Melanocyte of skin (primary cell): ENCODE measurements at places on chromosomes 12 and 14. TPM values are rescaled to one million over a fixed set of nuclear protein-coding genes. Genes with fewer than 3 reads are reported as not detected.

The TAS2R7 gene
- not detected in 2 replicates for total RNA-seq

The P2RX2 gene
- total RNA-seq: not detected in 2 replicates

The OR4K2 gene
- total RNA-seq: not detected in 2 replicates

The TEX52 gene
- not detected in 2 replicates for total RNA-seq

The KMT2D gene
- total RNA-seq: 30.5 and 38.6 TPM in 2 replicates

The RPL10L gene
- total RNA-seq: not detected in 2 replicates

The PRH2 gene
- not detected in 2 replicates for total RNA-seq

The PHLDA1 gene
- total RNA-seq: 95.6 and 100 TPM in 2 replicates

The CPNE6 gene
- total RNA-seq: not detected in 2 replicates

The SLCO1B1 gene
- not detected in 2 replicates for total RNA-seq

The GPN3 gene
- 13.1 and 16.4 TPM in 2 replicates for total RNA-seq

The COX8C gene
- total RNA-seq: not detected in 2 replicates

The SDR39U1 gene
- total RNA-seq: 15.3 and 15.5 TPM in 2 replicates

The KRT6A gene
- 0.15 TPM in 1 of 2 replicates, not detected in the other for total RNA-seq

The LGR5 gene
- total RNA-seq: not detected in 2 replicates

The KERA gene
- not detected in 2 replicates for total RNA-seq

The NOVA1 gene
- 0.36 TPM in 1 of 2 replicates, not detected in the other for total RNA-seq

The PIK3C2G gene
- total RNA-seq: not detected in 2 replicates

The FITM1 gene
- total RNA-seq: 0.34 and 0.73 TPM in 2 replicates

The KRT71 gene
- total RNA-seq: not detected in 2 replicates

The PZP gene
- under 0.01 TPM in 1 of 2 replicates, not detected in the other for total RNA-seq

The PPP1R36 gene
- 1.0 and 1.1 TPM in 2 replicates for total RNA-seq

The AMN gene
- total RNA-seq: under 0.01 TPM in 2 replicates

The ST8SIA1 gene
- 4.8 and 12.0 TPM in 2 replicates for total RNA-seq

The SERPINA12 gene
- not detected in 2 replicates for total RNA-seq

The E2F7 gene
- total RNA-seq: 16.3 and 18.2 TPM in 2 replicates

The ZNF385A gene
- 0.46 and 1.00 TPM in 2 replicates for total RNA-seq

The A2M gene
- 7.6 and 68.0 TPM in 2 replicates for total RNA-seq

The EP400 gene
- total RNA-seq: 10.3 and 11.7 TPM in 2 replicates

The MYO1H gene
- total RNA-seq: not detected in 2 replicates

The DBX2 gene
- total RNA-seq: not detected in 2 replicates

The LRIG3 gene
- total RNA-seq: 14.7 and 27.0 TPM in 2 replicates

The KRT3 gene
- not detected in 2 replicates for total RNA-seq

The TMEM229B gene
- total RNA-seq: 24.0 and 33.8 TPM in 2 replicates

The HIP1R gene
- 16.0 and 21.6 TPM in 2 replicates for total RNA-seq

The ITGA7 gene
- 3.8 and 5.5 TPM in 2 replicates for total RNA-seq

The SSPN gene
- total RNA-seq: 3.1 and 9.1 TPM in 2 replicates

The OTOGL gene
- 0.36 TPM in 1 of 2 replicates, not detected in the other for total RNA-seq

The KCNK13 gene
- total RNA-seq: 0.46 and 0.67 TPM in 2 replicates

The DHRS4L2 gene
- 8.9 and 13.8 TPM in 2 replicates for total RNA-seq

The AMHR2 gene
- not detected in 2 replicates for total RNA-seq

The KRT72 gene
- not detected in 2 replicates for total RNA-seq

The SLC5A8 gene
- total RNA-seq: not detected in 2 replicates

The KIF5A gene
- under 0.01 and 0.31 TPM in 2 replicates for total RNA-seq

The CHMP4A gene
- total RNA-seq: 12.4 and 16.4 TPM in 2 replicates

The CYP46A1 gene
- total RNA-seq: 0.15 and 0.33 TPM in 2 replicates
